NCI-H526 (cell line): ENCODE measurements at places on chromosomes 3 and 15.

DNA sequence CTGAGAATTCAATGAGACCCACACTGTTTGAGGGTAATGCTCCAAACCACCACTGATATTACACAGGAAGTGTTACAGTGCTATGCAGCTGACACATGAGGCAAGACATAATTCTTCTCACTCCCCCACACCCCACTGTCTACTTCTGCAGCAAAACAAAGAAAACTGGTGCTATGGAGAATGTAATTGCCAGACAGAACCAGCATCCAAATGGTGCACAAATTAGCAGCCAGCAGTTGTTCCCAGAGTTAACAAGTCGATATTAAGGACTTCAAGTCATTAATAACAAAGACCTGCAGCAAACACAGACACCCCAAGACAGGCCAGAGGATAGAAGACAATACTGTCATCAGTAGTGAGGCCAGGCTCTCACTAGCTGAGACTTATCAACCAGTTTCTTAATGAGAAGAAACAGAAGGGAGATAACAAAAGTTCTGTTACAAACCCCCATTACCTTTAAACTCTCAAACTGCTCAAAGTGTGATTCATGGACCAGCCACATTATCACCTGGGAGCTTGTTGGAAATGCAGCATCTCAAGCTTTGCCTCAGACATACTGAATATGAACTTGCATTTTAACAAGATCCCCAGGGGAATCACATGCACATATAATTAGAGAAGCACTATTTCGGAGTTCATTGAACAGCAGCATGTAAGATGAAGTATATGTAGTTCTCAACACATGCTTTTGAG lies 58.7 kb upstream of the FNDC3B start:
- no peak for DNase-seq

DNA sequence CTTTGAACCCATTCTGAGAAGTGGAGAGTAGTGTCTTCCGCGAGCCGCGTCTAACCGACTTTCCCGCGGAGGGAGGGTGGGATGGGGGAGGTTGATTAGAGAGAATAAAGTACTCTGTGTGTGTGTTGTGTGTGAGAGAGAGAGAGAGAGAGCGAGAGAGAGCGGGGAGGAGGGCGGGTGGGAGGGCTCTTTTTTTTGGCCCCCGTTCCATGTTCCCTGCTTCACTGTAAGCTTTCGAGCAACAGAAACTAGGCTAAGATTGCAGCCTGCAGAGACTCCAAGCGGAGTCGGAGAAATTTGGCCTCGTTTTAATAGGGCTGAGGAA lies 1.6 kb upstream of the MEIS2 start:
- DNase-seq, result peak; percentile 73

DNA sequence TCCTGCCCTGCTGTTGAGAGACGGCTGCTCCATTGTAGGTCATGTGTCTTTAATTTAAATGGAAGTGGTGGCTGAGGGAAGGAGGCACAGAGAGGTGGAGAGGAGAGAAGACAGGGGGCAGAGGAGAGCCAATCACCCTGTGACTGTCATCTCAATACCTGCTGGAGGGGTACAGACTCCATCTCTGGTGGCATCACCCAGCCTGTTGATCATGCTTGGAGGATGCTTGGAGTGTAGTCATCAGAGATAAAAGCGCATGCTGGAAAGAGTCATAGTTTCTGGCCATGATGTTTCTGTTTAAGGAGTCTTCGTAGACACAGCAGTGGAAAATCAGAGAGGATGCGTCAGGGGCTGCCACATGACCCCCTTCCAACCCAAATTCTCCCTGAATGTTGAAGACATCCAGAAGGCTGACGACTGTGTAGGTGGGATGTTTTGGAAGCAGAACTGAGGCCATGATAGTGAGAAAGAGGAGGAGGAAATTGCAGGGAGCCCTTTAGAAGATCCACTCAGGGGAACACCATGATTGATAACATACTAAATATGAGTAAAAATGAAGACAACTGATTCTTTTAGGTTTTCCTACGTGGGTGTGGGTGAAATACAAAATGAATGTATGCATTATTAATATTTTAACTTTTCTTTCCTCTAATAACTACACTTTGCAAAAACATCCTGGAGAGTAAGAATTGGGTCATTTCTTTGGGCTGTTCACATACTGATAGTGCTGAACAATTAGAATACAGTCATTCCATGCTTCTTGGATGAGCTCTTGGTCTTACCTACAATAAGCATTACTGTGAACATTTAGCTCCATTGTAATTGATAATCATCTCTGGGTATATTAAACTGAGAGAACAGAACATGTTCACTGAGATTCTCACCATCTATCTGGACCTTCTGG lies 210.6 kb upstream of the ATP10A start:
- no peak for DNase-seq

DNA sequence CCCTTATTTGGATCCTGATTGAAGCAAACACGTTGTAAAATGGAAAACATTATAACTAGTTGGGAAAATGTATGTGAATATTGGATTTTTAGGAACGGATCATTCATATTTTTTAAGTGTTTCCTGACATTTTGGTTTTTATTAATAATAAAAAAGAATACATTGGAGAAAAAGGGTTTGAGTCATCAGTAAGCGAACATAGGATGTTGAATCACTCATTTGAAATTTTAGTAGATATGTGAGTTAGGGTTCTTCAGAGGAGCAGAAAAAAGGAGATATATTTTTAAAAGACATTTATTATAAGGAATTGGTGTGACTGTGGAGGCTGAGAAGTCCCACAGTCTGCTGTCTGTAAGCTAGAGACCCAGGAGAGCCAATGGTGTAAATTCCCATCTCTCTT lies 258.5 kb downstream of the PTPRG start:
- DNase-seq, result no peak

DNA sequence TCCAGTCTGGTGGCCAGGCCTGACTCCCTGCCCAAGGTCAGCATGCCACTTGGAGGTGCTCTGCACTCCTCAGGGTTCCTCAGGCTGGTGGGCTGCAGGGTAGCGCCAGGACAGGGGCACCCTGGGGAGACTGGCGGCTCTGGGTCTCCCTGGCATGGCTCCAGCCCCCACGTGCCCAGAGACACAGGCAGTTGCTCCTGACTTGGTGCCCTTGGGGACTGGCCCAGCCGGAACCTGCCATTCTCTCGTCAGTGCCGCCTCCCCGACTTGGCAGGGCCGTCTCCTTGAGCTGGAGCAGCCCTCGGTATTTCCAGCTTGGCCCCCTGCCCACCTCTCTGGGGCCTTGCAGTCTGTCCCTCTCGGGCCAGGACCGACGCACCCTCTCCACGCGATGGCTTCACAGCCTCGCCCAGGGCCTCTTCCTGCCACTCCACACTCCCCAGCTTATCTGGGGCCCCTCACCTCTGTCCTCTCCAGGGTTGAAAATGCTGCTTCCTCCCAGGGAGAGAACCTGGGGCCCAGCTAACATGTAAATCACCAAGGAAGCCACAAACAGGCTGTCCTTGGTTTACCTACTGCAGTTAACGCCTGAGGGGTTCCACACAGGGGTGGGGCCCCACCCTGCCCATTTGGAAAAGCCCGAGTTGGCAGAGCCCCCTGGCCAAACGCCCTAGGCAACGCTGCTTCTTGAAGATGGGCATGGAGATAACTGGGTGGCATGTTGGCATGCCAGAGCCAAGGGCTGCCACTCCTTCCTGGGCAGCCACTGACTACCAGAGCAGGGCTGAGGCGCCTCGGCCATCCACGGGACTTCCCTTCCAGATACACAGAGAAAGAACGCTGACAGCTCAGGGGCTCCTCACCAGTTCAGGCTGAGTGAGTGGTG lies 61.4 kb downstream of the SMAD6 start:
- DNase-seq, result no peak

DNA sequence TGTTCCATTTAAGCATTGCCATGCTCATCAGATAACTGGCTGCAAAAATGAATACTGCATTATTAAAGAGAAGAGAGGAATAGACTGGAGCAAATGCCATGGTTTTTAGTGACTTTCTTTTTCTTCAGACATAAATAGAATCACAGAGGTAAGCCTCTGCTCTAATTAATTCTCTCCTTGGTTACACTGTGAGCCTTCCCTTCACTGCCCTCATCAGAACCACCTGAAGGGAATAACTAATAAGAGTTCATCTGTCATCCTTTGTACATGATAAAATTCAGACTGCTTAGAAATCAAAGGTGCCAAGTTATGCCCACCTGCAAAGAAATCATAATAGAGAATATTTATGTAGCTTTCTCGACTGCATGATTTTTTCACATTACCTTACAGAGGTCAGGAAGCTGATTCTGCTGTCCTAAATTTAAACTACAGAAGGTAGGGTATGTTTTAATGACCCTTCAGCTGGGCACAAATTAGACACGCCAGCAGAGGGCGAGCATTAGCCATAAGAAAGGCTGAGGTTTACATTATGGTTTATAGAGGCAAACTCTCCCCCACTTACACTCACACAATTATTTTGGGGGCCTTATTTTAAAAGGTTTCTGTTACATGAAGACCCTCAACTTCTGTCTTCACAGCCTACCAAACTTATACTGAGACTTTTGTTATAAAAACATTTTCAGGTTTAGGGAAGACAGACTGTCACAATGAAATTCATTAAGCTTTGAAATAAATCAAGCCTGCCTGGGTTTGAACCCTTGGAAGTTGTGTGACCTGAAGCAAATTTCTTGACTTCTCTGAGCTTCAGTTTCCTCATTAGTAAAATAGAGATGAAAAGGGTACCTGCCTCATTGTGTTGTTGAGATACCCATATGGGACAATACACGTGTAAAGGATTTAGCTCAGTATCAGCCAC lies 15.3 kb upstream of the UNC13C start:
- no peak for DNase-seq

DNA sequence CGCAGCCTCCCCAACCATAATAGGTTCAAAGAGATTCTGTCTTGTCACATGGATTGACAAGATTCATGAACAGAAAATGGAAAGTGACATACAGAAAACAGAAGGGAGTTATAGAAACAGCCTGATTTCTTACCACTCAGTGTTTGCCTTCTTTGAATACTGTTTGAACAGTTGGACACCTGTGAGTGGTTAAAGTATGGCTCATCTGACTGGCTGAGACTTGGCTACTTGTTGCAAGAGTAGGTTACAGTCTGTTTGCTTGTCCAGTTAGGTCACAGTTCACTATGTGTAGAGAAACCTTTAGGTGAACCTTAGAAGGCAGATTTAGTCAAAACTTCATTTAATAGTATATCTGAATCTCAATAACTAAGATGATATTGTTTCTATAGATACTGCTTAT lies 1003.9 kb upstream of the EPHA6 start:
- peak; percentile 6 for DNase-seq

GRCh38 chr3:177057768-177058167 lies 139.5 kb downstream of the TBL1XR1 start:
- no peak for DNase-seq

DNA sequence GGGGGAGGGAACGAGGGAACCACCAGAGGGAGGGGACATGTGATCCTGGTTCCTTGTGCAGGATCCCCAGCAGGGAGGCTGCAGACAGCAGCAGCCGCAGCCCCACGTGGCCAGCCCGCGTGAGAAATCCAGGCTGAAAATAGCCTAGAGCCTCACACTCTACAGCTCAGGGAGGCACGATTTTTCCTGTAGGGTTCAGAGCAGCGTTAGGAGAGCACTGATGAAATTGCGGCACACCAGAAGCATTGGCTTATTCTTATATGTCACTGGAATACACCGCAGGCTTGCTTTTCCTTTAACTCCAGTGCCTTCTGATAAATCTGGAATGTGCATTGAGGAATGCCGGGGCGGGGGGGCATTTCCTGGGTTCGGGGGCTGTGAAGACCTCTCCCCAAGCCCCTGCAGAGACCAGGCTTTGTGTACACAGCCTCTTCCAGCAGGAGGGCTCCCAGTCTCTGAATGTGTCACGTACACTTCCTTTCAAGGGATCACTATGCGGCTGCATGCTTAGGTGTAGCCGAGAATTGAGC lies 193.0 kb downstream of the ATP10A start:
- DNase-seq, result peak; percentile 43

GRCh38 chr15:77843546-77843945 lies 210.8 kb upstream of the LINGO1 start:
- no peak for DNase-seq

DNA sequence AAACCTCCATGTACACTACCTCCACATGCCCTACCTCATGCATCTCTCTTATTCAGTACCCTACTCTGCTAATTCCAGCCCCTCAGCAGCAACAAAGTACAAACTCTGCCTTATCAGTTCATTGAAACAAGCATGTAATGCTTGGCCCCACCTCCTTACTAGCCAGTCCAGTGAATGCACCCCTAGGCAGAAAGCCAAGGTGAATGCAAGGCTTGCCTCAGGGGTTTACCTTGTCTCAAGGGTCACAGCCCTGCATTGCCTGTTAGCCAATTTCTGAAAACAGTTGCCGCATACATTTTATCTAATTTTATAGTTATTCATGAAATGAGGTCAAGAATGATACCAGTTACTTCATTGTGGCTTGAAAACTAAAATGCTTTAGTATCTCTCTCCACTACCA lies 576.4 kb downstream of the FHIT start:
- no peak for DNase-seq

DNA sequence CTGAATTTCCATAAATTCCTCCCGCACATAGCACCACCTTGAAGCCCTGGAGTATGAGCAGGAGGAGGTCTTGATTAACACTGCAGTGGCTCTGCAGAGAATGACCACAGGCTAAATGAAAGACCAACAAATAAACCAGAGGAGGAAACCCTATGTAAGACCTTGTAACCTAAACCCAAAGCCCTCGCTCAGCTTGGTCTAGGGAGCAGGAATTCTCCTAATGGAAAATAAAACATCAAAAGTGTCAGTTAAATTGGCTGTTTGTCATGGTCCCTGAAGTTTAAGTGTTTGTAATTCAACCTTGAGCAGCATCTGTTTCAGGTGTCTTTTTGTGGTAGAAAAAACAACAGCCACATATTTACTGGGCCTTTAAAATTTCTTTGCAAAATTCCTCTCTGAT lies 9.2 kb upstream of the UBE2Q2 start:
- no peak for DNase-seq

GRCh38 chr3:143826296-143826695 lies 22.0 kb downstream of the SLC9A9 start:
- DNase-seq, result no peak

- DNase-seq, result no peak
Measured at GRCh38 chr3:25479727-25480010, 51.6 kb downstream of the RARB start.

DNA sequence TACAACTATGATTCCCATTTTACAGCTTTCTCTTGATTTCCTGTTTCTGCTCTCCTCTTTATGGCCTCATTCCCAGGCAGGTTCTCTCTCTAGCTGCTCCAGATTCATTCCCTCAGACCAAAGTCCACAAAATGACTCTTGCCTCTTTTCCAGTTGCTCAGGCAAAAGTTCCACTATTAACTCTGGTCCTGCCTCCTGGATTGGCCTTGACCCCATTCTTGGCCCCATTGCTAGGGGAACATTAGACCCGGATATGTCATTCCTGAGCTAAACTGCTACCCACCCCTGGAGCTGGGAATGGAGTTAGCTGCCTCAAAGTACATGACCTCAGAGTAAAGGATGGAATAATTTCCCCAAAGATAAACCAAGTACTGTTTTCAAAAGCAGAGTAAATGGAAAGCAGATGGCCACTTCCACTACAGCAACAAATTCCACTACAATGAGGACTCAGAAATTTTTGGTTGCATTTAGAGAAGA lies 73.0 kb upstream of the GAP43 start:
- DNase-seq, result no peak

GRCh38 chr15:51768018-51768417 lies 16.6 kb downstream of the TMOD2 start:
- DNase-seq, result no peak
